ENCODE measurements at places on chromosomes 6 and 20. TPM values are rescaled to one million over a fixed set of nuclear protein-coding genes. Genes with fewer than 3 reads are reported as not detected.

Gene TMEM200A
- 1.1 TPM for total RNA-seq

Gene OR2J3
- not detected for total RNA-seq

Gene C2
- total RNA-seq, result 3.3 TPM

Gene CCDC170
- total RNA-seq, result 0.23 TPM

Gene PRDM1
- total RNA-seq, result 3.6 TPM

Gene AVP
- total RNA-seq, result not detected

Gene GRM4
- not detected for total RNA-seq

Gene EYA2
- 4.1 TPM for total RNA-seq

Gene ZSCAN31
- total RNA-seq, result 19.8 TPM

Gene SSTR4
- not detected for total RNA-seq

Gene CLDN20
- total RNA-seq, result not detected

Gene ENPP5
- 1.5 TPM for total RNA-seq

Gene THBD
- total RNA-seq, result 77.4 TPM

Gene IL17A
- not detected for total RNA-seq

Gene CEP85L
- total RNA-seq, result 22.6 TPM

Gene FOXC1
- 11.4 TPM for total RNA-seq
